ENCODE measurements at places on chromosomes 7 and 10.

DNA sequence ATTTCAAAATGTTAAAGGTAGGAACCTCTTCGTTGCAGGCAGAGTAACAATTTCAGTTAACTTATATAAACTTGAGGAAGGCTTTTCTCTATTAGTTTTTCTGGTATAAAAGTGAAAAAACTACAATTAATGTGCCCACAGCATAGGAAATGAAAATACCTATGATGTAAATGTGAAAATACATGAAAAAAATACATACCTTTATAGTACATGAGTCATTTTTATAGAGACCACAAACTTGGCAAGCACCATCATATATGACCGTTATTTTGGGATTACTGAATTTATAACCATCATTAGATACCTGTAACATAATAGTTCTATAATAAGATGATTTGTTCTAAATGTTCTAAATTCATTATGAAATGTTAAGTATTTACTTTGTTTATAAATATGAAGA is 42.7 kb downstream of the VWDE start:
- H3K4me3 ChIP-seq, result no peak overlapping the region
- H3K27me3 ChIP-seq, result no peaks in the 10 kb centered on the region
- no peak overlapping the region for H3K27ac ChIP-seq
- no peaks in the 10 kb centered on the region for H3K4me1 ChIP-seq
- no peak for DNase-seq
- no peaks in the 10 kb centered on the region for H3K36me3 ChIP-seq

DNA sequence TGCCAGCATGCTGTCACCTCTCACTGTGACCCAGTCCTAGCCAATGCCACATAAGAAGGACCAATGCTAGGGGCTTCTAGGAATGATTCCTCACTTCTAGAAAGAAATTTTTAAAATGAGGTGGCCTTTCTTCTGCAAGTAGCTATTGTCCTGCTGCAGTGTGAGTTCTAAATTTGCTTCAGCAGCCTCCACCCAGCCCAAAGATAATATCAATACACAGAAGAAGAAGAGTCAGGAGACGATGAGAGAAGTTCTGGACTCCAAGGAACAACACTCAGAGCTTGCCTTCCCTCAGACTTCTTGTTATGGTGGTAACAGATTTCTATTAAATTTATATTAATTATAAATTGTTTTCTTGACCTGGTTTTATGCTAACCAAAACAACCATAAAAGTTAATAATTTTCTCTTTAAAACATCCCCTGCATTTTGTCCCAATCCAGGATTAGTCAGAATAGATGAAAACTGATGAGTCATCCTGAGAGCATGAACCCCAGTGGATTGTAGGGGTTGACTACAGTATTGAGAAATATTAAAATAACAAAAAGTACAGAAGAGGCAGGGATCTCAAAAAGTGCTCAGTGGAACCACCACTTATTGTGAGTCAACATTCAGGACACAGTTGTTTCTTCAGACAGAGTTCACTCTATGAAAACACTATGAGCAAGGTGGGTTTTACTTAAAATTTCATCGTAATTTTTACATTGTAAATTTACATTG is 29.6 kb upstream of the AKR1C2 start:
- no peaks in the 10 kb centered on the region for H3K4me1 ChIP-seq
- no peak overlapping the region for H3K4me3 ChIP-seq
- H3K36me3 ChIP-seq, result no peaks in the 10 kb centered on the region
- DNase-seq, result no peak
- H3K27ac ChIP-seq, result no peak overlapping the region

DNA sequence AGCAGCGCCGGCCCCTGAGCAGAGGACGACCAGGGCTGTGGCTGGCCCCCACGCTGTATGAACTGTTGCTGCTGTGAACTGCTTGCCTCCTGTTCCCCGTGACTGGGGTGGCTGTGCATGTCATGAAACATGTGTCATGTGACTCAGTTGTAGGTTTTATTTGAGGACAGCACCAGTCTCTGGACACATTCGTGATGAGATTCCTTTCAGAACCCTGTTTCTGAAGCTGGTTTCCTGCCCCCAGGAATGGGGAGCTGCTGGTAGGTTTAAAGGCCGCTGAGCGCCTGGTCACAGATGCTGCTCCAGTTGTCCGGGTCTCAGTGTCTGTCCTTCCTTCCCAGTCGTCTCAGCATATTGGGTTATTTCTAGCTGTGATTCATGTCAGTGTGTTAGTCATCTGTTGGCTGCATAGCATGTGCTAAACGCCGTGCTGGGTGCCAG is 79.1 kb upstream of the PPIF start:
- H3K4me1 ChIP-seq, result peaks cover 15% of the 10 kb centered on the region
- H3K36me3 ChIP-seq, result no peaks in the 10 kb centered on the region
- H3K4me3 ChIP-seq, result no peak overlapping the region

GRCh38 chr7:101381549-101382111 is 19.0 kb downstream of the COL26A1 start:
- no peak overlapping the region for H3K4me3 ChIP-seq
- H3K4me1 ChIP-seq, result no peaks in the 10 kb centered on the region
- H3K36me3 ChIP-seq, result no peaks in the 10 kb centered on the region
- H3K27ac ChIP-seq, result no peak overlapping the region

GRCh38 chr7:90631502-90631901 is 35.4 kb downstream of the CDK14 start:
- no peak overlapping the region for H3K4me3 ChIP-seq
- DNase-seq, result no peak
- no peaks in the 10 kb centered on the region for H3K27me3 ChIP-seq
- no peaks in the 10 kb centered on the region for H3K4me1 ChIP-seq
